Common myeloid progenitor, CD34-positive (primary cell): ENCODE measurements at places on chromosomes 6 and 20.
A peak's percentile ranks its signal among the peaks of the same experiment; 100 is the strongest.

DNA sequence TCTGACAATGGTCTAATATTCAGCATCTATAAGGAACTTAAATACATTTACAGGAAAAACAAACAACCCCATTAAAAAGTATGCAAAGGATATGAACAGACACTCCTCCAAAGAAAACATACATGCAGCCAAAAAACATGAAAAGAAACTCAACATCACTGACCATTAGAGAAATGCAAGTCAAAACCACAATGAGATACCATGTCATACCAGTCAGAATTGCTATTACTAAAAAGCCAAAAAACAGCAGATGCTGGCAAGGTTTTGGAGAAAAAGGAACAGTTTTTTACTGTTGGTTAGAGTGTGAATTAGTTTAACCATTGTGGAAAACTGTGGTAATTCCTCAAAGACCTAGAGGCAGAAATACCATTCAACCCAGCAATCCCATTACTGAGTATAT, 339.0 kb upstream of the ADGRB3 start:
- no peak overlapping the region for H3K27ac ChIP-seq
- no peak overlapping the region for H3K4me3 ChIP-seq
- H3K4me1 ChIP-seq: no peaks in the 10 kb centered on the region
- DNase-seq: no peak

DNA sequence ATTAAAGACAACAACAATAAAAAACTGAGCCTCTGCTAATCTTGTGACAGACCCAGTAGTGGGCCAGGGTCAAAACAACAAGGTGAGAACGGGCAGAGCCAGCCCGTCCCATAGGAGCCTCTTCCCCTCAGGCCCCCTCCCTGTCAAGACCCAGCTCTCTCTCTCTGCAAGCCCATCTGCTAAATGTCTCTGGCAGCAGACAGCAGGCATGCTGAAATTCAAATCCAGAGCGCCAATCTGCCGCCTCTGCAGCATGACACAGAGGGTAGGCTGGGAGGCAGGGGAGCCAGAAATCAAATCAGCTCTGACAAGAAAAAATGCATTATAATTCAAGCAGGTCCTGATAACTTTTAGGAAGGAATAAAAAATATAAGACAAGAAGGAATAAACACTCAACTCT, 26.3 kb downstream of the METTL24 start:
- H3K4me3 ChIP-seq: no peak overlapping the region
- peaks cover 3% of the 10 kb centered on the region for H3K4me1 ChIP-seq
- H3K36me3 ChIP-seq: no peaks in the 10 kb centered on the region

- H3K36me3 ChIP-seq: no peaks in the 10 kb centered on the region
- no peak overlapping the region for H3K27ac ChIP-seq
- no peak for DNase-seq
- no peaks in the 10 kb centered on the region for H3K4me1 ChIP-seq
- no peak overlapping the region for H3K4me3 ChIP-seq
Observed at GRCh38 chr6:12884983-12885382, 168.4 kb downstream of the PHACTR1 start.

DNA sequence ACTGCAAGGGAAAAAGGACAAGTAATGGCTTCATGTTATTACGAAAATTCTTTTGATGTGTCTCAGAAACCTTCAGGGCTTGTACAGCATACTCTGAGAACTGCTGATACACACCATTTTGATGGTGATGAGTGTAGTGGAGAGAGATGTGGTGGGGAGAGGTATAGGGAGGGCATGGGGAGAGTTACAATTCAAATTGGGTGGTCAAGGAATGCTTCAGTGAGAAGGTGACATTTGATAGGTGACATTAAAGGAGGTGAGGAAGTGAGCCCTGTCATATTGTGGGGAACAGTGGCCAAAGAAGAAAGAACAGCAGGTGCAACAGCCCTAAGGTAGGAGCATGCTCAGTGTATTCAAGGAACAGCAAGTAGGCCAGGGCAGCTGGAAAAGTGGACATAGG, 318.9 kb downstream of the CLIC5 start:
- no peaks in the 10 kb centered on the region for H3K27me3 ChIP-seq
- H3K4me1 ChIP-seq: no peaks in the 10 kb centered on the region
- no peak overlapping the region for H3K4me3 ChIP-seq
- H3K36me3 ChIP-seq: no peaks in the 10 kb centered on the region
- no peak overlapping the region for H3K27ac ChIP-seq
- no peak for DNase-seq

- peak overlapping the region; percentile 51 for H3K27ac ChIP-seq
- H3K4me1 ChIP-seq: peaks cover 21% of the 10 kb centered on the region
- no peaks in the 10 kb centered on the region for H3K27me3 ChIP-seq
- no peaks in the 10 kb centered on the region for H3K36me3 ChIP-seq
Observed at GRCh38 chr6:41028561-41029412, 10.2 kb downstream of the UNC5CL start.

- H3K27me3 ChIP-seq: no peaks in the 10 kb centered on the region
- no peak for DNase-seq
- H3K36me3 ChIP-seq: peaks cover 6% of the 10 kb centered on the region
- no peak overlapping the region for H3K4me3 ChIP-seq
Observed at GRCh38 chr6:79045966-79046365, 32.1 kb downstream of the PHIP start.

GRCh38 chr6:63742060-63742459, 106.5 kb downstream of the PHF3 start:
- H3K4me3 ChIP-seq: no peak overlapping the region
- H3K4me1 ChIP-seq: no peaks in the 10 kb centered on the region
- no peaks in the 10 kb centered on the region for H3K36me3 ChIP-seq
- no peak for DNase-seq
- no peak overlapping the region for H3K27ac ChIP-seq

GRCh38 chr6:170407200-170407599, 100.6 kb downstream of the FAM120B start:
- H3K27ac ChIP-seq: no peak overlapping the region
- peaks cover 34% of the 10 kb centered on the region for H3K36me3 ChIP-seq
- H3K4me1 ChIP-seq: peaks cover 3% of the 10 kb centered on the region
- no peak overlapping the region for H3K4me3 ChIP-seq

DNA sequence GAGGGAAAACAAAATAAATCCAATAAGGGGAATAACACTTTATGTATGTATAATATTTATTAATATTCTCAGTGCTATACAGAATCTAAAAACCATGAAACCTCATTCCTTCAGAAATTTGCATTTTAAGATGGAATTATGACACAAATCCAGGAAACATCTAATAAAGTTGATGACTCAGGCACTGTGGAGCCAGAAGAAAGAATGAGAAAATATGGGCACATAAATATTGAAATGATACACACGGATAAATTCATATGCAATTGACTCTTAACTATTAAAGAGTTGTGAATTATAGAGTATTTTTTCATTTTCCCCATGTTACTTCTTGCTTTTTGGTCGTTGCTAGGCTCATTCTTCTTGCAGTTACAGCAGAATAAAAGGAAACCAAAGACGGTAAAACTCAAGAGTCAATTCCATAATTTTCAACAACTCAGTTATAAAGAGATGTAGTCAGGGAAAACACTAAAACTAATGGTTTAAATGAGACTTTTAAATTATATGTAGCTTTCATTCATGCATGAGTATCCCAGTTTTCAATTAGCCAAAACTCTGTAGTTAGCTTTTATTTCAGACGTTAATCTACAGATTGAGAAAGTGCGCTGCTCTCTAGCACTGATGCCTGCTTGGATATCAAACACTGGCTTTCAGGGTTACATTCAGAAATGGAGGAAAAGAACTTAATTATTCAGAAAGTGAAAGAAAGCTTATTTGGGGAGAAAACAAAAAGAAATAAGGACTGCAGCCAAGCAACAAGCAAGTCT, 95.4 kb downstream of the ADGRB3 start:
- DNase-seq: no peak
- no peak overlapping the region for H3K27ac ChIP-seq
- no peaks in the 10 kb centered on the region for H3K27me3 ChIP-seq

DNA sequence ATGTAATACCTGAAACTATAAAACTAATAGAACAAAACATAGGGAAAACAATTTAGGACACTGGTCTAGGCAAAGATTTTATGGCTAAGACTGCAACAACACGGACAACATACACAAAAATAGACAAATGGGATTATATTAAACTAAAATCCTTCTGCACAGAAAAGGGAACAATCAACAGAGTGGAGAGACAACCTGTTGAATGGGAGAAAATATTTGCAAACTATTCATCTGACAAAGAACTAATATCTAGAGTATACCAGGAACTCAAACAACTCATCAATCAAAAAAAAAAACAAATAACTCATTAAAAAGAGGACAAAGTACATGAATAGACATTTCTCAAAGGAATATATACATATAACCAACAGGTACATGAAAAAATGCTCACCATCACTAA, 174.5 kb downstream of the FNDC1 start:
- H3K4me3 ChIP-seq: no peak overlapping the region
- H3K4me1 ChIP-seq: no peaks in the 10 kb centered on the region
- no peaks in the 10 kb centered on the region for H3K36me3 ChIP-seq
- H3K27ac ChIP-seq: no peak overlapping the region
- DNase-seq: no peak

GRCh38 chr6:164924674-164925073, 384.7 kb downstream of the C6orf118 start:
- no peak for DNase-seq
- no peak overlapping the region for H3K4me3 ChIP-seq
- H3K27me3 ChIP-seq: no peaks in the 10 kb centered on the region
- no peaks in the 10 kb centered on the region for H3K4me1 ChIP-seq
- no peaks in the 10 kb centered on the region for H3K36me3 ChIP-seq

- no peaks in the 10 kb centered on the region for H3K36me3 ChIP-seq
- H3K4me1 ChIP-seq: no peaks in the 10 kb centered on the region
- no peak overlapping the region for H3K4me3 ChIP-seq
- H3K27ac ChIP-seq: no peak overlapping the region
- no peak for DNase-seq
Observed at GRCh38 chr6:17212546-17213371, 68.4 kb upstream of the RBM24 start.

- H3K27me3 ChIP-seq: no peaks in the 10 kb centered on the region
- DNase-seq: no peak
- H3K36me3 ChIP-seq: peaks cover 3% of the 10 kb centered on the region
- no peaks in the 10 kb centered on the region for H3K4me1 ChIP-seq
- no peak overlapping the region for H3K27ac ChIP-seq
Observed at GRCh38 chr20:62061851-62062423, 3.7 kb downstream of the TAF4 start.

DNA sequence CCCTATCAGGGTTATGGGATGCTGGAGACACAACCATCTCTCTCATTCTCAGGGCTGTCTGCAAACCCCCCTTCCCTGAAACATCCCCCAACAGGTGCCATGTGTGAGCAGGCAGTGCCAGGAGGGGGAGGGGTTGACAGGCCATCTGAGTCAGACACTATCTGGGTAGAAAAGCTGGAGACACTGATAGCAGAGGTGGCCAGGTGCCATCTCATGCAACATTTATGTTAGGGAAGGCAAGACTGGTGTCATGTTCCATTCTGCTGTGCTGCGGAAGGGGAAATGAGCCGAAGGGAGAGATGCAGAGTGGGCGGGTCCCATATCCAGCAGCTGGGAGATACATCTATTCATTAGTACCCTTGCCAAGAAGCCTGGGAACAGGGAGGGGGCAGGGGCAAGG, 3.5 kb downstream of the LHFPL5 start:
- no peaks in the 10 kb centered on the region for H3K36me3 ChIP-seq
- H3K4me1 ChIP-seq: peaks cover 8% of the 10 kb centered on the region
- H3K4me3 ChIP-seq: no peak overlapping the region
- no peak for DNase-seq
- no peak overlapping the region for H3K27ac ChIP-seq

DNA sequence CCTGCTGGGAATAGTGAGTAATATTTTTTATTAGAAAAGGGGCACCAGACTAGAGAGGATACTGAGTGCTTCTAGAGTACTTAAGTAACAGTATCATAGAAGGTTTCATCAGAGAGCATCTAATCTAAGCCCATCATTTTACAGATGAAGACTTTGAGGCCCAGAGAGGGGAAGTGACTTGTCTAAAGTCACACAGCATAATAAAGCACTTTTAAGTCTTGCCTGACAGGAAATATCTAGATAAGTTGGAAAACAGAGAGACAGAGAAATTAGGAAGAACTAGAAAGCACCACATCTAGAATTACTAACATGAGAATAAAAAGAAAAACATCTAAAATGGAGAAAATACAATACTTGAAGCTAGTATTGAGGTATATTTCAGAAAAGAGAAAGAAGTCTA, 6.0 kb downstream of the HLA-DMA start:
- no peak for DNase-seq
- peaks cover 21% of the 10 kb centered on the region for H3K36me3 ChIP-seq
- no peak overlapping the region for H3K27ac ChIP-seq
- H3K27me3 ChIP-seq: no peaks in the 10 kb centered on the region
- peaks cover 58% of the 10 kb centered on the region for H3K4me1 ChIP-seq
- no peak overlapping the region for H3K4me3 ChIP-seq

- no peak overlapping the region for H3K4me3 ChIP-seq
- H3K36me3 ChIP-seq: no peaks in the 10 kb centered on the region
- DNase-seq: no peak
- peaks cover 2% of the 10 kb centered on the region for H3K27me3 ChIP-seq
Observed at GRCh38 chr6:126826166-126826714, 292.2 kb upstream of the RSPO3 start.

GRCh38 chr6:154792761-154793160, 59.5 kb downstream of the SCAF8 start:
- peaks cover 21% of the 10 kb centered on the region for H3K36me3 ChIP-seq
- DNase-seq: no peak
- H3K27me3 ChIP-seq: no peaks in the 10 kb centered on the region

DNA sequence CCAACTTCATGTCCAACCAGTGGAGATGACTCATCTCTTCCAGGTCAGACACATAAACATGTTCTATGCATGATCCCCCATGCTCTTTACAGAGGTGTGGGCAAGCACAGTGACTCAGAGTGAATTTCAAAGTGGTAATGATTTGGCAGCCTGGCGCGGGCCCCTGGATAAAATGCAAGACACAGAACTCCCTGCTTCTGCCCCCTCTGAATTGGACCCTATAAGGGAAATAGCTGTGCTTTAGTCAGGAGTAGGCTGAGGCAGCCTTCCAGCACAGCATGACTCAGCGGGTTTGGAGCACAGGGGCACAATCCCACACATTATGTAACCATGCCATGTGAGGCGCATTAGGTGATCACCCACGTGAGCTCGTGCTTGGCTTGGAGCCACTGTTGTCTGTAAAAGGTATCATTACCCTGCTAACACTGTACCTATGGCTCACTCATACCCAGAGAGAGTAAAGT, 127.4 kb downstream of the C6orf118 start:
- no peaks in the 10 kb centered on the region for H3K36me3 ChIP-seq
- no peaks in the 10 kb centered on the region for H3K4me1 ChIP-seq
- no peak for DNase-seq
- no peaks in the 10 kb centered on the region for H3K27me3 ChIP-seq
- H3K4me3 ChIP-seq: no peak overlapping the region

GRCh38 chr6:54294965-54295532, 13.2 kb upstream of the TINAG start:
- no peaks in the 10 kb centered on the region for H3K4me1 ChIP-seq
- no peak for DNase-seq
- H3K4me3 ChIP-seq: no peak overlapping the region
- H3K27ac ChIP-seq: no peak overlapping the region
- no peaks in the 10 kb centered on the region for H3K27me3 ChIP-seq
- no peaks in the 10 kb centered on the region for H3K36me3 ChIP-seq

GRCh38 chr6:6007366-6008088, 802 bp upstream of the NRN1 start:
- H3K4me3 ChIP-seq: peak overlapping the region; percentile 56
- peaks cover 97% of the 10 kb centered on the region for H3K27me3 ChIP-seq
- H3K4me1 ChIP-seq: peaks cover 47% of the 10 kb centered on the region
- no peaks in the 10 kb centered on the region for H3K36me3 ChIP-seq
